Stimulated activated CD8-positive, alpha-beta memory T cell treated with anti-CD3 and anti-CD28 coated beads, Interleukin-7, amount 100 ng/mL, for 48 hours (primary cell): ENCODE measurements at places on chromosomes 1 and 21.
A peak's percentile ranks its signal among the peaks of the same experiment; 100 is the strongest.

- DNase-seq = no peak
Observed at GRCh38 chr1:76190749-76191424, 116.3 kb downstream of the ST6GALNAC3 start.

DNA sequence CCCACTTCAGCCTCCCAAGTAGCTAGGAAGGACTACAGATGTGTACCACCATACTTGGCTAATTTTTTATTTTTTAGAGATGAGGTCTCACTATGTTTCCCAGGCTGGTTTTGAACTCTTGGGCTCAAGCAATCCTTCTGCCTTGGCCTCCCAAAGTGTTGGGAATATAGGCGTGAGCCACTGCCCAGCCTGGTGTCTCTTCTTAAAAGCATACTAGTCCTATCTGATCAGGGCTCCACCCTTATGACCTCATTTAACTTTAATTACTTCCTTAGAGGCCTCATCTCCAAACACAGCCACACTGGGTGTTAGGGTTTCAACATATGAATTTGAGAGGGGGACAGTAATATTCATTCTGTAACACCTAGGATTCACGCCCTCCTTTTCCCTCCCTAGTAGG lies 130.9 kb downstream of the GLIS1 start:
- DNase-seq = no peak

DNA sequence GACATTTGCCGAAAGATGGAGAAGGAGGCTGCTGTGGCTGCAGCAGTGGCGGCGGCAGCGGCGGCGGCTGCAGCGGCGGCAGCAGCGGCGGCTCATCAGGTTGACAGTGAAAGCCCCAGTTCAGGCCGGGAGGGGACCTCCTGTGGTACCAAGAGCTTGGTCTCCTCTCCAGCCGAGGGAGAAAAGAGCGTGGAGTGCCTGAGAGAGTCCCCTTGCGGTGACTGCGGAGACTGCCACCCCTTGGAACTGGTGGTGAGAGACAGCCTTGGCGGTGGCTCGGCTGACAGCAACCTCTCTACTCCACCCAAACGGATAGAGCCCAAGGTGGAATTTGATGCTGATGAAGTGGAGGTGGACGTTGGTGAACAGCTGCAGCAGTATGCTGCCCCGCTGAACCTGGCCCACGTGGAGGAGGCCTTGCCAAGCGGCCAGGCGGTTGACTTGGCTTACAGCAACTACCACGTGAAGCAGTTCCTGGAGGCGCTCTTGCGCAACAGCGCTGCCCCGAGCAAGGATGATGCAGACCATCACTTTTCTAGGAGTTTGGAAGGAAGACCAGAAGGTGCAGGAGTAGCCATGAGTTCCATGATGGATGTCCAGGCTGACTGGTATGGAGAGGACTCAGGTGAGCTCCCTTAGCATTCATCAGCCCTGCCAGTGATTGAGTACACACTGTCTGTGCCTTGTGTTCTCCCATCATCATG lies 6.3 kb downstream of the ZBTB8B start:
- no peak for DNase-seq

DNA sequence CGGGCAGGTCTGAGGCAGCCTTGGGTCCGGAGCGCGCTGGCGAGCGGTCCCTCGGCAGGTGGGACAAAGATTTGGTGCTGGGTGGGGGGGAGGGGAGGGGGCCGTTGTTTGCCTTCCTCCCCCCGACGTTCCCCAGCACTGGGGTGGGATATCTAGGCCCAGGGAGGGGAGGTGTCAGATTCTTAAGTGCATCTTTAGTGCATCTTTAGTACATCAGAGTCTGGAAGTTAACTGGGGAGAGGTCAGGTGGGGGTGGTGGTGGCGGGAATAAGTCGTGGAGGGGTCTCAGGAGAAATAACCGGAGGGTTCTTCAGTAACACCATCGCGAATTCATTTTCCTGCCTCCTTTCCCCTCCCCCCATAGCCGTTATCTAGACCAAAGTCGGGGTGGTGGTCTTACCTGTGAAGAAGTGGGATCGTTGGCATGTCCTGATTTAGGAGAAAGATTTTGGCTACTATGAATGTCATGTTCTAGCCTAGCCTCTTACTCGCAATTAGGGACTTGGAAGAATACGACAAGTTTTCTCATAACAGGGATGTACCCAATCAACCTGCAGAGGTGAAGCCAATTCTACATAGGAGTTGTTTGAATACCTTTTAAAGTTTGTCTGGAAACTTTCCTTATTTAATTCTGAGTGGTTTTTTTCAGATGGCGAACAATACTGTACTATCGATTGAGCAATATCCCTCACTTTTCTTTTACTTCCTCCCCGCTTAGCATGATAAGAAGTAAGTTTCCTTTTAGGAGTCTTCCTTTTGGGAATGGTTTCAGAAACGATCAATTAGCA lies 886 bp downstream of the ZMYM4 start:
- DNase-seq = no peak

DNA sequence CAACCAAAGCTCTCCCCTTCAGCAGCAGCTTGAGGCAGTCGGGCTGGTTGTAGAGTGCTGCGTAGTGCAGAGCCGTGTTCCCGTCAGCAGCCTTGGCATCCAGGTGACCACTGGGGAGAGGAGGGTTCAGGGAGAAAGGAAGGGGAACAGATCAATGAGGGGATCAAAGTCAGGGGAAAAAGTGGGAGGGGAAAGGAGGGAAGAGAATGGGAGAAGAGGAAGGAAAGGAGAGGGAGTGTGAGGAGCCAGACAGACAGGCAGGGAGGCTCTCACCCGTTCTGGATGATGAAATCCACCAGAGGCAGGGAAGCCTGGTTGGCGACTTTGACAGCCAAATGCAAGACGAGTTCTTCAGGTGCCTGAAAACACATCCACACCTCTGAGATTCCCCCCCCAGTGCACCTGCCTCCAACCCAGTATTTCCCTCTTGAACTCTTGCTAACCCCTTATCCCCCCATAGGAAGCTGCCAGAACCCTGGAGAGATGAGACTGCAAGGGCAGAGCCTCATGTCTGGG lies 9.8 kb upstream of the TCEA3 start:
- DNase-seq = no peak

DNA sequence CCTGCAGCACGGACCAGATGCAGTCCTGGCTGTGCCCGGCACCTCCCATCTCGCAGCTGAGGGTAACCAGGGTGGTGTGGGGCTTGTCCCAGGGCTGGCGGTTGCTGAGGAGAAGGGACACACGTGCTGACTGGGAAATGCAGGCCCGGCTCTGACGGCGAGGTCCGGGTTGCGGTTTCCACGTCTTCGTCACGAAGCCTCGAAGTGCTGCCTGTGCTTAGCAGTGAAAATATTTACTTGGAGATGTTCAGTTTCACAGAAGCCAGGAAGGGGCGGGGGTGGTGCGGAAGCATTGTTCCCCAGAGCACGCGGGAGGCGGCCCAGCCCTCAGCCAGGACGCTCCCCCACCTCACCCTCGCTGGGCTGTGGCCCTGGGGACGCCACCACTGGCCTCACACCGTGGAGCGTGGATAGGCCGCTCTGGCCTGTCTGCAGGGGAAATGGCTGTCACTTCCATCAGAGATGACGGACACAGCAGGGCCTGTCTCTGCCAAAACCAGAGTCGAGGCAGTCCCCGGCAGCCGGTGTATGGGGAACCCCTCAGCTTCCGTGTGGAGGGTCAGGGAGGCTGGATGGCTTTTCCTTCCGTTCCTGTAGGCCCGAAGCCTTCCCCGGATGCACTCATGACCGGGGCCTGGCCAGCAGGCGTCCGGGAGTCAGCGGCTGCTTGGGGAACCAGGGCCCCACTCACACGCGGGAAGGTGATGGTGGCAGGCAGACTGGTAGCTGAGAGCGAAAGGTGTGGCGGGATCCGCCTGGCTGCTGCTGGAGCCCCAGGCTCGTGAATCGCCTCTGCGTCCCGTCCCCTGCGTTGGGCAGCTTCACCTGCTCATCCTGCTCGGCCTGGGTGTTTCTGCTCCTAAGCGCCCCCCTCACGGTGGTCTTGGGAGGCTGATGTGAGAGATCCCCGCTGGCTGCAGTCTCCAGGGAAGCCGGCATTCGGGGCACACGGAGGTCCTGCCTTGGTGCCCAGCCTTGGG lies 14.7 kb upstream of the POFUT2 start:
- no peak for DNase-seq

DNA sequence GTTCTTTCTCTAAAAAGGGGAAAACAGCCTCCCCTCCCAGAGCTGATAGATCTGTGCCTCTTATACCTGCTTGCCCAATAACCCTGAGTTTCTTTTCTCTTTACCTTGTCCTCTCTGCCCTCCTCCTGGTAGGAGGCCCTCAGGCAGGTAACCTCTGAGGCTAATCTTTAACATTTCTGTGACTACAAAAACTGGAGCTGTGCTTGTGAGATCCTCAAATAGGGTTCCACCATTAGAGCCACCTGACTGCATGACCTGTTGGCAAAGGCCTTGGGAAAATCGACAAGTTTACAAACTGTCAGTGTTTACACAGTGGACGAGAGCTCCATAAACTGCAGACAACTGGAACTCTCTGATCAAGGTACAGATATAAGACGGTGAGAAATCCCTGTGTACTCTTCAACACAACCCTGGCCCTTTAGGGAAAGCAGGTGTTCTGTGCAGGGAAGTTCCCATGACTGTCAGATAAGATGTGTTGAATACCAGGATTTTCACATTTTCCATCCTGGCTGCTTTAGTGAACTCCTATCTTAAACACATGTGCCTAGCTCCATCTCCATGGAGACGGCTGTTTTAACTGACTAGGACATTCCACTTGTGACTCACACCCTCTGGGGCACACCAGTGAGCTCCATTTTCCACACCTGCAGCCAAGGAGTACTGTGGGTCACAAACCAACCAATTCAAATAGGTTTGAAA lies 38.3 kb downstream of the ECE1 start:
- no peak for DNase-seq

- DNase-seq = no peak
Observed at GRCh38 chr1:58618303-58618702, 41.3 kb upstream of the TACSTD2 start.

GRCh38 chr21:16842696-16843035 lies 670.2 kb upstream of the CXADR start:
- DNase-seq = no peak

DNA sequence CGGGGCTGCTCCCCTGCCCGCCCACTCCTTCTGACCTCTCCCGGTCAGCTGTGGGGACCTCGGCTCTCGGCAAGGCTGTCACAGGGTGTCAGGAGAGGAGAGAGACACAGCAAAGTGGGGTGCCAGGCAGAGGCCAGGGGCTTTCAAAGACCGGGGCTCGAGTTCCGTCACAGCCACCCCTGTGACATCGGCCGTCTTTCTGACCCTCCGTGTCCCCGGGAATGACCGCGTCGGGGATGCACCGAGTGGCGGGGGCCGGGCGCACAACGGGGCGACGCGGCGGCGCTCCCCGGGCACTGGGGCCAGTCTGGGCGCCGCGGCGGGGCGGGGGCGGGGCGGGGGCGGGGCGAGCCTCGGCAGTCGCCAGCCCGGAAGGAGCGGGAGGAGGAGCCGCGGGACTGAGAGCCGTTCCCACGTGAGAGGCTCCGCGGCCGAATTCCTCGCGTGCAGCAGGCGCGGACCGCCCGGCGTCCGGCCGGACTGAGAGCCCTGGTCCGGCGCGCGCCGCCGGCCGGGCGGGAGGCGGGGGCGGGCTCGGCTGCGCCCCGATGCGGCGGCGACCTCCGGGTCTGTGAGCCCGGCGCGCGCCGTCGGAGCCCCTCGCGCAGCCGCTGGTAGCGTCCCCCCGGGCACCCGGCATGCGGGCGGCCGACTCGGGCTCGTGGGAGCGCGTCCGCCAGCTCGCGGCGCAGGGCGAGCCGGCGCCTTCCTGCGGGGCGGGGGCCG lies 229.7 kb upstream of the TMEM51 start:
- DNase-seq = peak; percentile 7

- DNase-seq = no peak
Observed at GRCh38 chr1:41236781-41237180, 5.3 kb downstream of the SCMH1 start.

DNA sequence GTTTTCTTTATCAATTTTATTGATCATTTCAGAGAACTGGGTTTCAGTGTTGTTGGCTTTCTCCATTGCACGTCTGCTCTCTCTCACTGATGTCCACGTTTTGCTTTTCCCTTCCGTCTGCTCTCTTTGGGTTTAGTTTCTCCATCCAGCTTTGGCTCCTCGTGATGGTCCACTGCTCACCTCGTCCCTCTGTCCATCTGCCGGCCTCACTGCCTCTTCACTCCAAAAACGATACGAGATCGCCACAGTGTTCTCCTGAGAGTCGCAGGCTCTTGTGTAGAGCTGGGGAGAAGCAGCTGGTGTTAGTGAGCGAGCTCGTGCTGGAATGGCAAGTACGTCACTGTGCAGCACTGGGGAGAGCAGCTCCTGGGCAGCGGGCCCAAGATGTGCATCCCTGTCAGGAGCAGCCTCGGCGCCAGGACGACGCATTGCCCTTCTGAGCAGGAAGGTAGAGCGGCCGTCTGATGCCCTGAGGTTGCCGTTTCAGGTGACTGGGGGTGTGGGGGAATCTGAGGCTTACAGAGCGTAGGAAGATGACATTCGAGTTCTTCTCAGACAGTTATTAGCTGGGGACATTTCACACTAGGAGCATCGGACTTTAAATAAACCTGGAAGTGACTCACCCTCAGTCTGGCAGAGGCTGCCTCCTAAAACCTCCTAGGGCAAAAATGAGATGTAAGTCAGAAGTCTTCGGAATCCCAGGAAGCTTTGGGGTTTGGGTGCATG lies 31.4 kb upstream of the PCBP3 start:
- no peak for DNase-seq

- DNase-seq = no peak
Observed at GRCh38 chr1:25003457-25004190, 73.5 kb upstream of the RUNX3 start.

- DNase-seq = peak; percentile 61
Observed at GRCh38 chr1:155062702-155063411, 683 bp upstream of the EFNA4 start.

GRCh38 chr1:6704746-6705145 lies 3.1 kb upstream of the DNAJC11 start:
- DNase-seq = no peak

DNA sequence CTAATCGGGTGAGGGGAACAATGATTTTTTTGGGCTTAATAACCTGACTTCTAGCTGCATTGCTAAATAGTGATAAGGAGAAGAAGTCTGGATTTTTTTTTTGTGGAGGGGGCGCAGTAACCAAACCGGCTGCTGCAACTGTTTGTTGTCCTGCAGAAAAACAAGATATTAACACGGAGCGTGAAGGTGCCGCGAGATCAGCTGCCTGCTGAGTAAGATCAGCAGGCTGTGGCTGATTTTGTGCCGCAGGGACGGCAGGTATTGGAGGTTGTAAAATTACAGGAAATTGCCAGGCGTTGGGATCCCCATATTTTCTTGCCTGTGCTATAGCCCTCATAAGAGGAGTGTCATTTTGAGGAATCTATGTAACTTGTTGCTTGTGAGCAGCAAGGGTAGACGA lies 8.7 kb upstream of the LRRC47 start:
- DNase-seq = no peak

GRCh38 chr1:154181944-154182343 lies 10.0 kb downstream of the TPM3 start:
- DNase-seq = no peak
